CD4-positive, alpha-beta T cell treated with Interleukin-6 for 4 hours (primary cell): ENCODE measurements at places on chromosomes 5 and 9.

GRCh38 chr9:129111528-129112151, 425 bp downstream of the PTPA start:
- DNase-seq: peak; percentile 37

DNA sequence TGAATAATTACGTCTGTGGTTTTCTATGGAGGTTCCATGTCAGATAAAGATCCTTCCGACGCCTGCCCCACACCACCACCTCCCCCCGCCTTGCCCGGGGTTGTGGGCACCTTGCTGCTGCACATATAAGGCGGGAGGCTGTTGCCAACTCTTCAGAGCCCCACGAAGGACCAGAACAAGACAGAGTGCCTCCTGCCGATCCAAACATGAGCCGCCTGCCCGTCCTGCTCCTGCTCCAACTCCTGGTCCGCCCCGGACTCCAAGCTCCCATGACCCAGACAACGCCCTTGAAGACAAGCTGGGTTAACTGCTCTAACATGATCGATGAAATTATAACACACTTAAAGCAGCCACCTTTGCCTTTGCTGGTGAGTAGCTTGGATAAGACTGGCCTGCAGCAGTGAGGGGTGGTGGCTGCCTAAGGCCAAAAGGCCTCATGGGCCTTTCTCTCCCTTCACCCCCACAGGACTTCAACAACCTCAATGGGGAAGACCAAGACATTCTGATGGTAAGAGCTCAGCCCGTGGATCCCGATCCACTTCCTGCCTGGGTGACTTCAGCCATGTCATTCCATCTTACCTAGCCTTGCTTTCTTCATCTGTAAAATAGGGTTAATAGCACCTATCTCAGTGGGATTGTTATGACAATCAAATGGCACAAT, at the start of gene IL3:
TSS of gene IL3 (plus strand) at position 155 of the 661 bp plus-strand sequence. CDS start at position 207, 52 bp downstream.
- no peak for DNase-seq

- DNase-seq: peak; percentile 15
These were observed 30.4 kb downstream of the RNF145 start for GRCh38 chr5:159178978-159179377.

DNA sequence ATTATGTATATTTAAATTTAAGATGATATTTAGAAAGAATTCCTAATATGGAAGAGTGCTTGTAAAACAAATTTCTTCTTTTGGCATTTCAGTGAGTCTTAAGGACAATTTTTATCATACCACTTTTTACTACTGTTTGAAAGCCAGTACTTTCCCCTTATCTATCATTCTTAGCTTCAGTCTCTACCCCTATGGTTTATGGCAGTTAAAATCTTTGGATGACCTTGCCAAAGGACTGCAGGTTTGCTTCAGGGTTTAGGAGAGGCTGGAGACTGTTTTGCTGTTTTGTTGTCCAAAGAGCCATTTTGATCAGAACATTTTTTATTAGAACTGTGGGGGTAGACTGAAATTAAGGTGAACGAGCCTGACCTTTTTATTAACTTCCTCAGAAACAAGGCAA, 30.8 kb downstream of the SLC38A9 start:
- no peak for DNase-seq

DNA sequence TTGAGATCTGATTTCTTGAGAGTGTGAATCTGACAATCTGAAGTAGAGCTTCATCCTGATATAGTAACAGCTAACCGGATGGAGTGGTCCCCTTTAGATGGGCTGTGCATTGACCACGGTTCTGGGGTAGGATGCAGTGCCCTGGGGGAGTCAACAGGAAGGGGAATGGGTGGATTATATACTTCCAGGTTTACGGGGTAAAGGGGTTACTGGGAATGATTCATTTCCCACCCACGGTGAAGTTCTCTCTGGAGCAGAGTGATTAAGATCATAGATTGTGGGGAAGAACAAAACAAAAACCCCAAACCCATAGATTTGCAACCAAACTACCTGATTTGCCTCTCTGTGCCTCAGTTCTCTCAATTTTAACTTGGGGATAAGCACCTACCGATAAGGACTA, 1.5 kb upstream of the B4GALT7 start:
- DNase-seq: no peak

DNA sequence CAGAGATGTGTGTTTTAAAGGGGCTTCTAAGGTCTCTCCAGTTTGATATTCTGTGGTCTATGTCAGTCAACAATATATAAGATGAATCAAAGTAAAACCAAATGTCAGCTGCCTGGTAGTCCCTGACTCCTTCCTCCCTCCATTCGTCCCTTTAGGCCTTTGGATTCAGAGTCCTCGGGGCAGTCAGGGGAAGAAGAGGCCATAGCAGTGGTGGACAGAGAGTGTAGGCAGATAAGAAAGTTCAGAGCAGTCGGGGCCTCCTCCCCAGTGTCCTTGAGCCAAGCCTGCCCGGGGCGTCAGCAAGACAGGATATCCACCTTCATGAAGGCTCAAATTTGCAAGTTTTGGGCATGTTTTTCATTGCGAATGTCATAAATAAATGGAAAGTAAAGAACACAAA, 110.6 kb downstream of the ADAMTS16 start:
- DNase-seq: no peak

GRCh38 chr5:164303646-164304215, 798.3 kb downstream of the MAT2B start:
- no peak for DNase-seq

GRCh38 chr9:72983056-72983455, 30.2 kb upstream of the ALDH1A1 start:
- DNase-seq: no peak

DNA sequence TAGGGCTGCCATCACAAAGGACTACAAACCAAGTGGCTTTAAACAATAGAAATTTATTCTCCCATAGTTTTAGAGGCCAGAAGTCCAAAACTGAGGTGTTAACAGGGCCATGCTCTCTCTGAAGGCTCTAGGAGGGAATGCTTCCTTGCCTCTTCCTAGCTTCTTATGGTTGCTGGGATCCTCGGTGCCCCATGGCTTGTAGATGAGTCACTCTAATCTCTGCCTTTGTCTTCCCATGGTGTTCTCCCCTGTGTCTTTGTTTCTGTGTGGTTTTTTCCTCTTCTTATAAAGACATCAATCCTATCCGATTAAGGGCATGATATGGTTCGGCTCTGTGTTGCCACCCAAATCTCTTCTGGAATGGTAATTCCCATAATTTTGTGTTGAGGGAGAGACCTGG, 178.8 kb upstream of the NREP start:
- DNase-seq: no peak

DNA sequence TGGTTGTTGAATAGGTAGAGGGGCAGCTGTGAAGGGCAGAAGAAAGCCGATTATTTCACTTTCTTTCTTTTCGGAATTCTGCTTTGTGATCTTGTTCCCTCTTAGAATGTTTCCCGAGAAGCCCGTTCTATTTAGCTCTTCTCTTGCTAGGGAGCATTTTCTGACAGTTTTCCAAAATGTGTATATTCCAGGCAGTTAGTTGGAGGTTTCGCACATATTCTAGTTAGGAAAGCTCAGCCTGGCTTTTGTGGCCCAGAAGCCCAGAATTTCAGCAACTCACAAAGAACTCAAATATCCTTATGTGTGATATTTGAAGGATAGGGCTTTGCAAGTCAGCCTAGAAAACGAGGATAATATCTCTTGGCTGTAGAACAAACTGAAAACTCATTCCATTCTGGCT, 461.0 kb upstream of the C9orf72 start:
- DNase-seq: no peak

GRCh38 chr9:72396247-72397091, 31.5 kb upstream of the ZFAND5 start:
- no peak for DNase-seq

GRCh38 chr5:72378639-72379289, 58.6 kb downstream of the PTCD2 start:
- no peak for DNase-seq

- DNase-seq: no peak
These were observed 51.4 kb upstream of the IRX2 start for GRCh38 chr5:2802693-2803365.

GRCh38 chr5:11222169-11222568, 461.1 kb upstream of the DAP start:
- DNase-seq: no peak
